ENCODE measurements at places on chromosomes 3 and 15.

- DNase-seq: no peak
Measured at GRCh38 chr3:64234571-64234970, 9.3 kb upstream of the PRICKLE2 start.

DNA sequence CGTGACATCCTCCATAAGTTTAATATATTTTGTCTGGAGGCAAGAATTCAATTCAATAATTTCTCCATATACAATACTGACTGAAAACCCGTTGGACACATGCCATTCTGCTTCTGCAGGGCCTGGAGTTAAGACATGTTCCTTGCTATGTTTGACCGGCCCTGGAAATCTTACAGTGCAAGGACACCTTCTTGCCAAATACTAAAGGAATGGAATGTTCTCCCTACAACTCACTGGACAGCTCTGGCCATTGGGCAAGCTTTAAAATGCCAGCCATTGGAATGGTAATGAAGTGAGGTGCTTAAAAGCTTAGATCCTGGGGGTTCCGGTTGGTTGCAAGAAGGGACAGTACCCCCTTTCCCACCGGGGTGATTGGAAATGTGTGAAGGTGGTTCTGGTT, 329.8 kb upstream of the PROK2 start:
- DNase-seq: no peak

DNA sequence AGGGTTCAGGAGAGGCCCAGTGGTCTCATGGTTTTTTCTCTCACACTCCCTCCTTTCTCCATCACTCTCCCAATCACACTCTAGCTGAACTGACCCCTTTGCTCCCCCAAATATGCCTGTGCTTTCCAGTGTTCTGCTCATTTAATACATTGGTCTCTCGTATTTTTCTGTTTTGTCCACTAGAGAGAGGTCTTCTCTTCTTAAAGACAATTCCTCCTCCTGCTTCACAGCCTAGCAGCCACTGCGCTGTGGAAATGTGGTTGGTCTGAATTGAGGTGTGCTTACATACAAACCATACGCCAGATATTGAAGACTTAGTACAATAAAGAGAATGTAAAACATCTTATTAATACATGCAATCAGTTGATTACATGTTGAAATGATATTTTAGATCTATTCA, 60.6 kb upstream of the XCR1 start:
- peak; percentile 56 for DNase-seq

- no peak for DNase-seq
Measured at GRCh38 chr15:48109856-48110531, 10.8 kb upstream of the SLC24A5 start.

- no peak for DNase-seq
Measured at GRCh38 chr15:82371656-82372055, 22.4 kb upstream of the GOLGA6L10 start.

- no peak for DNase-seq
Measured at GRCh38 chr3:62892951-62893350, 17.7 kb upstream of the CADPS start.

- no peak for DNase-seq
Measured at GRCh38 chr15:80246425-80246894, 5.6 kb downstream of the CTXND1 start.

DNA sequence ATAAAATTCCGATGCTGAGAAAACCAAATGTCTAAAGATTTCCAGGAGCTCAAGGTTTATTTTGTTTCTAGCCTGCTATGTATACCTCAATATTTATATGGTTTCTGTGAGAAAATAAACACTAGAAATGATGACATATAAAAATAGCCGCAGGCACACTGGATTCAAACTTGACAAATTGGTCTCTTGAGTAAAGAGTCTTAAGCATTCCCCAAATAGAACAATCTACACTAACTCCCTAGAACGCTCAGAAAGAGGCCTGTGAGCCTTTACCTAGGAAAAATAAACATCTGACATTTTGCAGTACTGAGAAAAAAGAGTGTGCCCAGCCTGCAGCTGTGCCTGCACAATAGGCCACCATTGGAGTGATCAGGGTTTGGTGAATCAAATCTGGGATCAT, 75.2 kb downstream of the NEK10 start:
- DNase-seq: no peak

GRCh38 chr3:120823156-120823555, 80.6 kb downstream of the GTF2E1 start:
- no peak for DNase-seq

DNA sequence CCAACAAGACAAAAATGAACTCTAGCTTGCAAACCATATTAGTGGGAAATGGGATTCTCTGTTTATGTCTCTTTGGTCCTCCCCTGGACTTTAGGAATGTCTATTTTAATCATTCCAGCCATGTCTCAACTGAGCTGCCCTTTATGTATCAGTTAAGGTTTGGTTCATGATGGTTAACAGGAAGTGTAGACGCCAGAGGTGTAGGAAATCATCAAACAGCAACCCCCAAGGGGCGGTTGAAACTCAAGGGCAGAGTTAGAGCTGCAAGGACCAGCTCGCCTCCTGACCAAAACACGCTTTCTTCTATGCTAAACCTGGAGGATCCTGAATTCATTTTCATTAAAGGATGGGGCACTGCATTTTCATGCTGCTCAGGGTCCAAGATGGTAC, 53.7 kb upstream of the HEG1 start:
- DNase-seq: no peak

- no peak for DNase-seq
Measured at GRCh38 chr15:71753346-71753745, 57.0 kb upstream of the NR2E3 start.

DNA sequence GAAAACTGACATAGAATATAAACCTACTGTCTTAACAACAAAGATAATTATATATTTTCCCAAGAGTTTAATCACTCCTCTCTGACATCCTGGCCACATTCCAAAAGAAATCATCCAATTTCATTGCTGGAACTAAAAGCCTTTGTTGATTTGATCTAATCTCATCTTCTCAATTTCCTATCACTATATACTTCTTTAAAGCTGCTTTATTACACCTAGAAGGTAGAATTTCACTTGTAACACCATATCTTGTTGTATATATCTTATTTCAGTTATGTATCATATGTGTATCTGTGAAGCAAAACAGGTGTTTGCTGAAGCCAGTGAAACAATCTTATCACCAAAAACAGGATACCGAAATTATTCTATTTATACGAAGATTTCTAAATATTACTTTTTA, 740.2 kb downstream of the ROBO1 start:
- DNase-seq: no peak

GRCh38 chr3:189316296-189317019, 144.7 kb downstream of the TPRG1 start:
- DNase-seq: no peak

GRCh38 chr3:159158213-159158612, 356.4 kb downstream of the MFSD1 start:
- DNase-seq: no peak

DNA sequence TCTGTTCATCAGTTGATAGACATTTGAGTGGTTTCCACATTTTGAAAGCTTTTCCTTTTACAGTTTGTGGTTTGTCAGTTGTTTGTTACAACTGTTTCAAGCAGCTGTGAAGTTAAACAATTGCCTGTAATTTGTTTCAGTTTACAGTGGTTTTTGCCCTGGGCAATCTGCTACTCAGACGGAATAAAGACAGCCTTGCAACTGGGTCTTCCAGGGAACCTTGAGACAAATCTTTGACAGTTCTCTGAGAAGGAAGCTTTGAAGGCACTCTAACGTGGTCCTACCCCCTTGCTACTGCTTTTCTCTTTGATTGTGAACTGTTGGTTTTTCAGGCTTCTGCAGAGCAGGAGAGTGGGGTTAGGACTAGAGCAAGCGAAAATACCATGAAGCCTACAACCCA, 28.0 kb downstream of the LRRC28 start:
- peak; percentile 54 for DNase-seq

DNA sequence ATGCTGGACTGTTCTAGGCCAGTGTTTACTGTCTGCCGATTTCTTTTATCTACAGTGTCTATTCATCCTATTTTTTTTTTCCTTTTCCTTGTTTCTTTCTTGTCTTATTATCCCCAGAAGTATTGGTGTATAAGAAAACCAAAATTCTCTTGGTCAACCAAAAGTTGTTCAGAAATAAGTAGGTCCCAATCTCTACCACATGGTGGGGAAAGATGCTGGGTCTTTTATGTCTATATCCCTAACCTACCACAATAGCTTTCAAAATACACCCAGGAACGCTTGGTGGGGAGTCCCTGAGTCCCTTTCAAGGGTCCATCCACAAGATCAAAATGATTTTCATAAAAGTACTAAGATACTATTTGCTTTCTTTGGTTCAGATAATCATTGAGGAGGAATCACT, 225.6 kb downstream of the CLSTN2 start:
- DNase-seq: no peak

DNA sequence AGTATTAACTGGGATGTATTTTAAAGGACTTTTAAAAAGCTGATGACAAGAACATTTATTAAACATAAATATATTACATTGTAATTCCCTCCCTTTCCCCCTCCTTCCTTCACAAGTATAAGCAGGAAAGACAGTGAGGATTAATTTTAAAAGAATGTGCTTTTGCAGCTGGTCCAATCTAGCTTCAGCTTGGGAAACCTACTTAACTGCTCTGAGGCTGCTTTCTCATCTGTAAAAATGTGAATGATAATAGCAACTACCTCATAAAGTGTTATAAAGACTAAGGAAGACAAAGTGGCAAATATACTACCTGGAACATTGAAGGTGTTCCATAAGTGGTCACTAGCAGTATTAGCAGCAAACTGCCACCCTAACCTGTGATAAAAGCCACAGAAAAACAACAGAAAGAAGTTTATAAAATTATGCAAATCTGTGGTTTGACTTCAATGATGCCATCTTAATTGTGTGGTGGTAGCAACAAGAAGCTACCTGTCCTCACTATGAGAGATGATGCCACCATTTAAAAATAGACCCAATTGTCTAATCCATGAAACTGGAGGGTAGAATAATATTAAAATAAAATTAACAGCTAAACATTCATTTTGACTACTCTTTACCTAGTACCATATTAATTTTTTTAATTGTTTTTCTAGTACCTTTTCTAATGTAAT, 20.0 kb downstream of the DHX36 start:
- no peak for DNase-seq

DNA sequence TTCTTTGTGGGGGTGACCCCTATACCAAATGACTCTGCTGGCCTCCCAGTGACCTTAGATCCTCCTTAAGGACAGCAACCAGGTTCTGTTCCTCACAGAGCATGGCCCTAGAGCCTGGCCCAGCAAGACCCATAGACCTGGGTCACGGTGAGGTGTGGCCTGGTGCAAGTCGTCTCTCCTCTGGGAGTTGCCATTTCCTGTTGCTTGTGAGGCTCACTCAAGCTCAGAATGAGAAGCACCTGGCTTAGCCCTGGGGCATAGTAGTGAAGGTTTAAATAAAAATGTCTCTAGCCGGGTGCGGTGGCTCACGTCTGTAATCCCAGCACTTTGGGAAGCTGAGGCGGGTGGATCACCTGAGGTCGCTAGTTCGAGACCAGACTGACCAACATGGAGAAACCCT, 131.3 kb downstream of the SMAD6 start:
- DNase-seq: no peak

DNA sequence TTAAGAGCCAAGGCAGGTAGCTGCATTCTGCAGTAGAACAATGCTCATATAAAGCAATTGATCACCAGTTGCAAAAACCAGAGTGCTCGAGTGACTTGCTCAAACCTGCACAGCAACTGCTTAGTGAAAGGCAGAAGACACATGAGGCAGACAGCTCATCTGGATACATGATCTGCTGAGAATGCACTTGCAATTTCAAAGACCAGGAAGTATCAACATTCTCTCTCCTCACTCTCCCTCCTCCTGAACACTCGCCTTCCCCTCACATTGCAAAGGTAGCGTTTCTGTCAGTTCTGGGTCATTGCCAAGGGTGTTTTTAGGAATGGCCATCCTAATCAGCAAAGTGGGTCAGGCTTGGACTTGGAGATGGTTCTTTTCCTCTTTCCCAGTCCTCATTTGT, 61.0 kb downstream of the BFSP2 start:
- DNase-seq: no peak

- DNase-seq: peak; percentile 93
Measured at GRCh38 chr3:15557511-15557946, 36.0 kb upstream of the COLQ start.

- DNase-seq: no peak
Measured at GRCh38 chr3:94028093-94028837, at the start of gene STX19. TSS of gene STX19 (minus strand) at chr3:94028597. CDS start at chr3:94015269, 13,328 bp downstream.

DNA sequence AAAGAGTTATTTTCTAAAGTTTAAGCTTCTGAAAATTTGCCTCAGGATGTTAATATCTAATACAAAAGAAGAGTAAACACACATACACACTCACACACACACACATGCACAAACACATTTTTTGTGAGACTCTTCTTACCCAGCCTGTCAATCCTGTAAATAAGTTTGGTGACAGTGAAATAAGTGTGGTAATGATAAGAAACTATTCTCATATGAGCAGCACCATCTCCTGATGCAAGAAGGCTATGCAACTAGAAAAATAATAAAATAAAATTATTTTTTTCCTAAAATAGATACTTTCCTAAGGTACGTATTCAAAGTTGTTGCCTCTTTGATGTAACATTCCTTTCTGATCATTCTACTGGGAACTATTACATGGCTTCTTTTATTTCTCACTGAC, 155.1 kb downstream of the MECOM start:
- peak; percentile 46 for DNase-seq

- no peak for DNase-seq
Measured at GRCh38 chr3:73835945-73836344, 211.2 kb upstream of the PDZRN3 start.

DNA sequence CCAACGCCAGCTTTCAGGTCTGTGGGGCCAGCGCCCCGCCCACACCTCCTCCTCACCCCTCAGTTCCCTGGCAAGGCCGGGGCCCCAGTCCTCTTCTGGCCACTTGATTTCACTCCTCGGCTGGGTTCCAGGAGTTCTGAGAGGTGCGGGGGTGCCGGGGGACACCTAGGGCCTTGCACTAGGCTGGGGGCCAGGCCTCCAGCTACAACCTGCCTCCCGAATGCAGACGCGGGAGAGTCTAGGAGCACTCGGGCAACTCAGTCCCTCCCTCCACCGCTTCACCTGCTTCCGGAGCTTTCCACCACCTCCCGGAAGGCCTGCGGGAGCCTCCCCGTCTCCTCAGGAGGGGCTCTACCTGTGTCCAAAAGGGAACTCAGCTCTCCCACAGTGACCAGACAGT, 35.6 kb downstream of the TNK2 start:
- DNase-seq: no peak

DNA sequence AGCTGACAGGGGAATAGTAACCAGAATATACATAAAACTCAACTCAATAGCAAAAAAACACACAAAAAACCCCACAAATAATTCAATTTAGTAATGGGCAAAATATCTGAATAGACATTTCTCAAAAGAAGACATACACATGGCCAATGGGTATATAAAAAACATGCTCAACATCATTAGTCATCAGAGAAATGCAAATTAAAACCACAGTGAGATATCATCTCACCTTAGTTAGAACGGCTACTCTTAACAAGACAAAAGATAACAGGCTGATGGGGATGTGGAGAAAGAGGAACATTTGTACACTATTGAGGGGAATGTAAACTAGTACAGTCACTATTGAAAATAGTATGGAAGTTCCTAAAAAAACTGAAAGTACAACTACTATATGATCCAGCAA, 678.6 kb downstream of the MECOM start:
- DNase-seq: no peak

DNA sequence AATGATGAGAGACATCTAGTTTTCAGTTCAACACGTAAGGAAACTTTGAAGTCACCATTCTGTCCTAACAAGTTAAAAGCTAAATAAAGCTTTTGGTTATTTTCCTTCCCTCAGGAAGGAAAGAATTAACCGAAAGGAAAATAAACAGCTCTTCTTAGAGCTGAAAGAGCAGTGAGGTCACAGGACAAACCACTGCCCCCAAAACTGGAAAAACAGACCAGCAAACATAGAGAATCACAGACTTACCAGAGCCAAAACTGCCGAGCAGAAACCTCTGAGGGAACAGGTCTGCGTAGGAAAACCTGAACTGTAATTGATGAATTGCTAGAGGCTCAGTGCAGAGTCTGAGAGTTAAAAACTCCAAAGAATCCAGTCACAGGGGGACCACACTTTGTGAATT, 14.7 kb downstream of the USP50 start:
- no peak for DNase-seq
